ENCODE measurements at places on chromosomes 11 and 22.

DNA sequence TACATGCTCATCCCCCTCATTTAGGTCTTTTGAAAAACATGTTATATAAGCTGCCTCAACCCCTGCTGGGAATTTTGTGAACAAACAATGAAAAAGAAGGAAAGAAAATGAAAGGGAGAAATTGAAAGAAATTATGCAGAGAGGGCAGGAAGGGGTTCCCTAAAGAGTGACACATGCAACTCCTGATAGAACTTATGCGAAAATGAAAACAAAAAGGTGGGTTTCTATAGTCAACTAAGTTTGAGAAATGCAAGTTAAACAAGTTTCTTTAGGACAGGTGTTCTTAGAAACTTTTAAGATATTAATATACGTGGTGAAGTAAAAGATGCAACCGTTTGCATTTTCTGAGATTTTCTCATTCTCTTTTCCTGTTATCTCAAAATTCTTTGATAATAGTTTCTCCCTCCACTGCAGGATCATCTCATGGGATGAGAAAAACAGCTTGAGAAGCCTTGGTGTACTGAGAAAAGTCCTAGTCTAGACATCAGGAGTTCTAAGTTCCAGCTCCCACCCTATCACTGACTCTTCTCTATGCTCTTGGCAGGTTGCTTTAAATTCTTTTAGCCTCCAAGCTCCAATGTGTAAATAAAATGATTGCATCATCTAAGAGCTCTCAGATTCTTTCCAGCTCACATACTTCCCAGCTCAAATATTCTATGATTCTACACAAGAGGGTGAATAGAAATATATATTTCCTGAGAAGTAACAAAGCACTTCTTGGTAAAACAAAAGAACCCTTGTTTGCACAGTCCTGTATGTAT, 109.2 kb downstream of the FAM76B start:
- DNase-seq: peak; percentile 17

DNA sequence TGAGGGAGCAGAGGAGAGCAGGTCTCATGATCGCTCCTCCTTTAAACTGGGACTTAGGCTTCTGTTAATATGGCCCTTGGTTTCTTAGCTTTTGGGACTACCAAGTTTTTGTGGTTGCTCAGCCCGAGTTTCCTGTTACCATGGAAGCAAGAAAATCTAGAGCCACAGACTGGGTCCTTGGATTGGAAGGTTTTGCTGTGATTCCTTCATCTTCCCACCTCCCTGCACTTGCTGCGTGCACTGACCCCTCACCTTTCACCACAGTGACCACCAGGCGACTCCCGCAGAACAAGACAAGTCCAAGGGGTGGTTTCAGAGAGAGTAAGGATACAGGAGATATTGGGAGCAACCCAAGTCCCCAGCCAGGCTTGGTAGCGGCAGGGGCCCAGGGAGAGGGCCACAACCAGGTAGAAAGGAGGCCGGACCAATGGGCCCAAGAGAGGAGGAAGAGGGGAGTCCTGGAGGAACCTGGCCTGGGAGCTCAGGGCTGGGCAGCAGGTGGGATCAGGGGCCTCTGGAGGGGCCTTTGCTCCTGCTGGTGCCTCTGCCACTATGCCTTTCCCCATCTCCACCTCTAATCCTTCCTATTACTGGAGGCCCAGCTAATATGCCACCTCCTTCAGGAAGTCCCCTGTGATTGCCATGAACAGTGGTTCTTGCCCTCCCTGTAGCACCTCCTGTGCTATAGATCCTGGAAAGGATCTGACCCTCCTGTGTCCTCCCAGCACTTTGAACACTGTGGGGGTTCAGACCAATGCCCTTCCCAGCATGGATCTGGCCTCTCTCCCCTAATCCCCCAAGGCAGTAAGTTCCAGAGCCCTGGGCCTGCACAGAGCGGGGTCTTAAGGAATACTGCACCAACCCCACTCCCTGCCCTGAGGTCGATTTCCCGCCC, 21.2 kb downstream of the CSF2RB start:
- DNase-seq: peak; percentile 14

DNA sequence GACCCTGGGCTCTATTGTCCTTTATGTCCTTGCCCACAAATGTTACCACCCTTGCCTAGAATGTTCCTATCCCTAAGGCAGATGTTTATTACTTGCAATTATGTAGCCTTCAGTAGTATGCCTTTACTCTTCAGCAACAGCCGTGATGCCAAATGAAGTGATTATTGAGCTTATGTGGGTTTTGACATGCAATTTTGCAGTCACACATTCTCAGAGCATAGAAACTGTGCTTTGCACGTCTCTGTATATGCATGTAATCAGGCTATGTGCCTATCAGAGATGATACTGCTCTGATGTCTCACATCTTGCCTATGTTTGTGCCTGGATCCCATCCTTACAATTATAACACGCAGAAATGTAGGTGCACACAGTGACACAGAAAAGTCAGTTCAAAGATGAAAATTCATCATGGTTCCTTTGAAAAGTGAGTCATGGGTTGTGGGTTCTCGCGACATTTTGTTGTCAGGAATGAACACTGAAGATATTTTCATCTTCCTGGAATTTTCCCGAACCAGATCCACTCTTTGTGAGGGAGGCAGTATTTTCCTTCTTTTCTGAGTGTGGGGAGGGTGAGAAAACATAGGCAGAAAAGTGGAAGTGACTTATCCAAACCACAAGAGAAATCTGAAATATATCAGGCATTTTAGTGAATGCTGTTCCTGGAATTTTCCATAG, 81.1 kb downstream of the BMAL1 start:
- DNase-seq: no peak

DNA sequence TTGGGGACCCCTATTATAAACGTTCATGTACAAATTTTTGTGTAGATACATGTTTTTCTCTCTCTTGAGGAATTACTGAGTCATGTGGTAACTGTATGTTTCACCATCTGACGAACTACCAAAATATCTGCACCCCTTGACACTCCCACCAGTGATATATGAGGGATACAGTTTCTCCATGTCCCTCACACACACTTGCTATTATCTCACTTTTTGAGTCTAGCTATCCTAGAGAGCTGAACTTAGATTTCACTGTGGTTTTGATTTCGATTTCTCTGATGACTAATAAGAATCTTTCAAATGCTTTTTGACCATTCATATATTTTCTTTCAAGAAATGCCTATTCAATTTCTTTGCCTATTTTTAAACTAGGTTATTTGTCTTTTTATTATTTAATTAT, 200.2 kb downstream of the PGR start:
- peak; percentile 5 for DNase-seq

- DNase-seq: no peak
These were observed 3.0 kb downstream of the C11orf58 start for GRCh38 chr11:16741473-16741872.

GRCh38 chr11:101254037-101254436, 124.4 kb upstream of the PGR start:
- DNase-seq: no peak

- DNase-seq: no peak
These were observed 160.3 kb upstream of the PDGFD start for GRCh38 chr11:104324276-104324675.

- DNase-seq: no peak
These were observed 318.1 kb upstream of the PITPNB start for GRCh38 chr22:28237112-28237511.

DNA sequence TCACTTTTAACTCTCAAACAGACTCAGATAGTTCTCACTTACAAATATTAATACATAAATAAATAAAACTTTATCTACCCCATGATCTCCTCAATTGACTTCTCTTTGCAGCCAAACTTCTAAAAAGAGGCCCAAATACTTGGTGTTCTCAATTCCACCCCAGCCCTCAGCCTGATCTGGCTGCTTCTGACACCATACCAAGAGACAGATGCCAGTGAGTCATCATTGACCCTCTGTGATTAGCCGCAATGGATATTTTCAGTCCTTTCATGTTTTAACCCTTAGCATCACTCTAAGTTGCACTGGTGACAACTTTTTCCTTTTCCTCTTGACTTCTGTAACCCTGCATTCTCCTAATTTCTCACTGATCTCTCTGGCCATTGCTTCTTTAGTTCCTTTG, 184.1 kb upstream of the ARHGAP20 start:
- no peak for DNase-seq

DNA sequence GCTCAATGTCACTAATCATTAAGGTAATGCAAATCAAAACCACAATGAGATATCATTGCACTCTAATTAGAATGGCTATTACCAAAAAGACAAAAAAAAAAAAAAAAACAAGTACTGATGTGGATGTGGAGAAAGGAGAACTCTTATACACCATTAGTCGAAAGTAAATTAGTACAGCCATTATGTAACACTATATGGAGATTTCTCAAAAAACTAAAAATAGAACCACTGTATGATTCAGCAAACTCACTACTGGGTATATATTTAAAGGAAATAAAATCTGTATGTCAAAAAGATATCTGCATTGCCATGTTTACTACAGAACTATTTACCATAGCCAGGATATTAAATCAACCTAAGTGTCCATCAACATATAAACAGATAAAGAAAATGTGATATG, 265.4 kb upstream of the ARHGAP20 start:
- no peak for DNase-seq

DNA sequence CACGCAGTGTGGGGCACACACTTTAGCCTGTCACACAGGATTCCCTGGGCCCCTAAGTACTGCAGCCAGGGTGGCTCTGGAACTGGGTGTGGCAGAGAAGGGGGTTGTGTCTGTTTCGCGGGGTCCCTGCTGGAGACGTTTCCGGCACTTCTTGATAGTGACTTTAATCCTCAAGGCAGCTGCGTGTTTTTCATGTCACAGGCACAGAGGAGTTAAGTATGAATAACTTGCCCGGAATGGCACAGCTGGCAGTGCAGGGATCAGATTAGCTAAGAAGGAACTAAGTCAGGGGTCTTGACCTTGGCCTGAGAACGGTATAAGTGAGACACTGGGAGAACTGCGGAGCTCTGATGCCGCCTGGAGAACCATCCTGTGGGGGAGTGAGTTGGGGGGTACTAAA, 7.5 kb upstream of the KRTAP5-7 start:
- DNase-seq: no peak

GRCh38 chr11:125281831-125282595, 117.5 kb downstream of the PKNOX2 start:
- DNase-seq: no peak

DNA sequence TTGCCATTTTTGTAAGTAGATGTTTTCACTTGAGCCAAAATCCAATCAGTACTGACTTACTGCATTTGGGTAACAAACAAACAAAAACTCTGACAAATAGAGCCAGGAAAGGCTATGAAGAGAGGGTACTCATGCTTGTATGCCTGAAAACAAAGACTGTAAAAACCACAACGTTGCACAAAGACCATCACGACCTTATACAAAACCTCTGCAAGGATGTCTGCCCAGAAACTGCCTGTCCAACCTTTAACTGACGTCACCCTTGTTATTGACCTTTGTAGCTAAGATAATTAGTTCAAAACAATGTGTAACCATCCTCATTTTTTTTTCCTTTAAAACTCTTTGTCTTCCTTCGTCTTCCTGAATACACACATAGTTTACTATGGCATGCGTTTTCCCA, 804 bp upstream of the CREBZF start:
- no peak for DNase-seq

DNA sequence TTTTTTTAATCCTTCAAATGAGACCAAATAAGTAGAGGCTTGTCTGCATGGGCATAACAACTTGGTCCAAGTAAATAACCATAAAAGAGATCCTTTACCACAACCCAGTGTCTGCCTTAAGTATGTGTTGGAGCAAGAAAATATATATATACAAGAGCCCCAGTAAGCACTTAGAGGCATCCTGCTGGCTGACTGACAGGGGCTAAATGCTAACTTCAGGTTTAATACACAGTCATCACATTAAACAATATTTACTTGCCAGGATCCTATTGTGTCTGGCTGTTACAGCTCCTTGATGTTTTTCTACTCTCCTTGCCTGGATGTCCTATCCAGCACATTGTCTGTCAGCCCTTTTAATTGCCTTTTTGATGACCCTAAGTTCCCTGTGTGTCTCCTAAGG, 37.5 kb upstream of the MMP20 start:
- no peak for DNase-seq

GRCh38 chr11:77547047-77547836, 42.5 kb upstream of the AQP11 start:
- DNase-seq: no peak

- no peak for DNase-seq
These were observed 14.1 kb downstream of the MIAT start for GRCh38 chr22:26671317-26672059.

- no peak for DNase-seq
These were observed 18.1 kb upstream of the PICK1 start for GRCh38 chr22:38038890-38039812.

GRCh38 chr11:112175599-112175952, 264 bp downstream of the BCO2 start:
- no peak for DNase-seq

DNA sequence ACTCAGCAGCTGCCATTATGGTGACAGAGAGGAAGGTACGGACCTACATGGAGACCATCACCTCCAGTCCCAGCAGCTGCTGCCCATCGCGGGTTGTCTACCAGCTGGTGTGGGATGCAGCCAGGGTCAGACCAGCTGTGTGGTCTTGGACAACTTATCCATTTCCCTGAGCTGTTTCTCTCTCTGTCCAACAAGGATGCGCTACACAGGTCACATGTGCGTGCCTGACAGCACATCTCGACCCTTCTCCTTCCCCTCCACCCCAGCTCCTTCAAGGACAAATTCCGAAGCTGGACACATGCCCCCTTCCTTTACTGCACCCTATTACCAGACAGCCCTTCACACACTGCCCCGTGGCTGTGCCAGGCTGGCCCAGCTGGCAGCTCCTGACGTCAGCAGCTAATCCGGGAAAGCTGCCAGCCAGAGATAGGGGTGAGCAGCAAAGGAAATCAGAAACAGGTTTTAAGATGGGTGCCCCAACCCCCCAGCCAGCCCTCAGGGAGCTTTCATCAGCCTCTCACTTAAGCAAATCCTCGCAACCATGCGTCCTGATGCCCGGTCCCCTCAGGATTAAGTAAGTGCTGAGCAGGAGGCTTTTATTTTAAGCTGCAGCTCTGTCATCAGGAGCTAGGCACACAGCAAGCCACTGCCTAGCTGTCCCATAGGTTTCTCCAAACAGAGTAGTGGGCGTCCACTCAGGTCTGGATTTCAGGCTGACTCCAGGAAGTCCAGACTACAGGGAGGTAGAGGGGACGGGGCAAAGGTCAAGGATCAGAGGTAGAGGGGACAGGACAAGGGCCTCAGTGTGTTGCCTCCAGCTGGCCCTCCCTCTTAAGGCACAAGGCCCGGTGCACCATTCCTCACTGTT, 20.3 kb downstream of the TEF start:
- DNase-seq: no peak

GRCh38 chr11:8217926-8218325, 45.8 kb downstream of the LMO1 start:
- DNase-seq: no peak

DNA sequence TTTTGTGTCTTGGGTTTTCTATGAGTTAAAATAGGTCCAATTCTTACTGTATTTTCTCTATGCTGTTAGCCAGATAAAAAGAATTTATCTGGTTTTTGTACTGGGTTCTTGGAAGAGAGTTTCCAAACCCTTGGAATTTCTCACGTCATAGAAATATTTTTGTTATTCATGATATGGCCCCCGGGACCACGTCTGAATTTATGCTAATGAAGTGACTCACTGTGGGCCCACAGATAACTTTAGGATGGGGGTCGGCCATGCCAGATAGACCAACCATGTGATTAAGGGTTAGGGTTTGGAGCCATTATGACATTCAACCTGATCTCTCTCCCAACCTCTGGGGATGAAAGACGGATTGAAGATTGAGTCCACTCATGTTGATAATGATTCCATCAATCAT, 35.6 kb upstream of the DDI1 start:
- no peak for DNase-seq

GRCh38 chr11:2114430-2115241, 24.6 kb downstream of the IGF2 start:
- no peak for DNase-seq
